ENCODE measurements at places on chromosomes 2 and 18.

GRCh38 chr2:60352491-60353405 lies 200.7 kb downstream of the BCL11A start:
- no peak for DNase-seq

DNA sequence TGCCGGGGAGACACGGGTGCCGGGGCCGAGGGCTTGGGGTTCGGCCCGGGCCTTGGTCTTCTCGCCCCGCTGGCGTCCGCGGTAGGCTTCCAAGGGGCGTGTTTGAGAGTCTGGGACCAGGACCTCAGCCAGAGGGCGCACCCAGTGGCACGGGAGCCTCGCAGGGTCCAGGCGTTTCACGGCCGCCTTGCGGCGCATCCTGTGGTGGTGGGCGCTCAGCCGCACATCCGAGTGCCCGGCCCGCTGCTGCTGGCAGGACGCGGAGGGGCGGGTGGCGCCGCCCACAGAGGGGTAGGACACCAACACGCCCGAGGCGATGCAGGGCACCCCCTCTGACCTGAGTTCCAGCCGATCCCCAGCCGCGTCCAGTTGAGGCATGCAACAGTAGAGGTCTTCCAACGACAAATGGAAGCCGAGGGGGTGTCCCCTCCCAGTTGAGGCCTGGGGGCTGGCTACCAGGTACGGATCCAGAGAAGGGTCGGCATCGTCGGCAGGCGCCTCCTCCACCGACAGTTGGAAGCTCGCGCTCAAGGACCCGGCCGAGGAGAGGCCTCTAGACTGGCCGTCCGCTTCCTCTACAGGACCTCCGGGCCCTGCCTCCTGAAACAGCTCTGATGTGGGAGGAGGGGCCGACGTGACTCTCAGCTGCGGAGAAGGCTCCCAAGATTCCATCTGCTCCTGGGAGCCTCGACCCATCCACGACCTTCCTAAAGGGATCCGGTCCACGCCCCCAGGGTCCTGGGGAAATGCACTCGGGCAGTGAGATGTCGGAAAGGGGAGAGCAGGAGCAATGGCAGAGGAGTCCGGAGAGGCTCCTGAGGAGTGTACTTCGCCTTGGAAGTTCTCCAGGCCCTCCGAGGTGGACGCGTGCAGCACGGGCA lies 6.3 kb downstream of the C2orf81 start:
- no peak for DNase-seq

DNA sequence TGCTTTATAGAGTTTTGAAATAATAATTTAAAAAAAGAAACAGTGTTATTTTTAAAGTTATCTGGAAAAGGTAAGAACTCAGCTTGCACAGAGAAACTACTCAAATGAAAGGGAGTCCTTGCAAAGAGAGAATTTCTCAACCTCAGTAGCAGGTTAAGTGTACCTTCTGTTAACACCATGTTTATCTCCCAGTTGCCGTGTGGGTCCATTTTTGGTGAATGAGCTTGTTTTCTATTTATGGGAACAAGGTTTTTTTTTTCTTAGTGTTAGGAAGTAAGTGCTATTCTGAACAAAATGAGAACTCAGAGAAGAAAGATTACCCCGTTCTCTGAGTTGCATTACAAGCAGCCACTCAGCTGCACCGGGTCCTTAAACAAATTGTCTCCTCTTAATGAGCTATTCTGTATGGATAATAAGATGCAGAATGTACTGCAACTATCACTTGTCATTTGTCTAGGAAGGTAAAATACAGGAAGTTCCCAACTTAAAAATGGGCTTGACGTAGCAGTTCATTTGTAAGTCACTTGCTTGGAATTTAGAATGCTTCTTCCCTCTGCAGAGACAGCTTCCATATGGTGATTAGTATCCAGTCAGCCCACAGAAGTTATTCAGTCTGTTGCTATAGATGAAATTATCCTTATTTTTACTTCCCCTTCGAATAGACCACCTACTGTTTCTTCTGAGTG lies 74.9 kb downstream of the LTBP1 start:
- no peak for DNase-seq

DNA sequence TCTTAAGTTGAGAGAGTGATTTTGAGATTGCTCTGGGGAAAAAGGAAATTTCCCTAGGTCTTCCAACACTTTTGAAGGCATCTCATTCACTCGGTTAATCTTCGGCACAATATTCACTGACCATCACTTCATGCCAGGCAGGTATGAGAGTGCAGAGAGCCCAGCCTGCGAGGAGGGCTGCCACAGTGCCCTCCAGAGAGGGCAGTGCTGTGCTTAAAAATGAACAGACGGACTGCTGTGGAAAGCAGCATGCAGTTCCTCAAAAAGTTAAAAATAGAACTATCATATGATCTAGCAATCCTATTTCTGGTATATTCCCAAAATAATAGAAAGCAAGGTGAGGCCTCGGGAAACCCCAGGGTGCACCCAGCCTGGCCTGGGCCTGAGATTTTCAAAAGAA lies 374.9 kb upstream of the RAB6C start:
- no peak for DNase-seq

GRCh38 chr2:74293191-74293991 lies 49.8 kb downstream of the SLC4A5 start:
- no peak for DNase-seq

DNA sequence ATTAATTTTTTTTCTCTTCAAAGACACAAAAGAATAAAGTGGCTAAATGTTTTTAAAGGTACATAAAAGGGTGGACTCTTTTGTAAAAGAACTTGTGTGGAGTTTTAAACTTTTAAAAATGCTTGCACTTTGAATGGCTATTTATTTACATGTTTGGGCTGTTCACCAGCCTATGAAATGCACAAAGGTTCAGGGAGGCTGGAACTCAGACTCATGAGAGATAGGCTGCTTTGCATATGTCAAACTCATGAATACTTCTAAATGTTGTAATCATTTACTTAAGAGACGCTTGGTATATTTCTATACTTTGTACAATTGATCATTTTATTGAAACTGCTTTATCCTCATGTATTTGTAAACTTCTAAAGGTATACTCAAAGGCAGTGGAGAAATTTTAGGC lies 79.9 kb downstream of the ZEB2 start:
- no peak for DNase-seq
